Kasumi-1 (cell line): ENCODE measurements at places on chromosomes 6 and 20.

GRCh38 chr6:147397306-147397705 lies 111.2 kb upstream of the SAMD5 start:
- no peak for DNase-seq

DNA sequence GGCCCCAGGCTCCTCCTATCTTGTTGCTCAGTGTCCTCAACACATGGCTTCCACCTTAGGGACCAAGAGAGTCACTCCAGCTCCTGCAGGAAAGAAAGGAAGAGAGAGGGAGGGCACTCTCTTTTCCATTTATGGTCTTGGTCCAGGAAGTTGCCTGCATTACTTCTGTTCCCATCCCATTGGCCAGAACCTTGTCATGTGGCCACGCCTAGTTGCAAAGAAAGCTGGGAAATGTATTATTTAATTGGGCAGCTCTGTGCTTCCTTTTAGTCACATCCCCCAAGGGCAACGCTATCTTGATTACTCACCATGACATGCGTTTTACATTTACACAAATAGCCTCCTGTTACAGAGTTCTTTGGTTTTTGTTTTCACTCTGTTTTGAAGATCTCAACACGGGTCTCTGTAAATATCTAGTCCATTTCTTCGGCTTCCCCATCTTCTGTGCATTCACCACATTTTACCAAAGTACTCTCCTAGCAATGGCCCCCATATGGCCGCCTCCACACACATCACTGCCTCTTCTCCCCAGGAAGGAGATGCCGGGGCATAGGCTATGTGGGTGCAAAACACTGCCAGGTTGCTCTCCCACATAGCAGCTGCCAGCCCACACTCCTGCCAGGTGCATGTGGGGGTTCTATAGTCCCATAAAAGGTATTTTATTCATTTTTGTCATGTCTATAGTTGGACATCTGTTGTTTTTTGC lies 35.7 kb upstream of the ZMYND8 start:
- peak; percentile 23 for DNase-seq

- DNase-seq, result no peak
These were observed 37.4 kb upstream of the KCNB1 start for GRCh38 chr20:49519777-49520359.

DNA sequence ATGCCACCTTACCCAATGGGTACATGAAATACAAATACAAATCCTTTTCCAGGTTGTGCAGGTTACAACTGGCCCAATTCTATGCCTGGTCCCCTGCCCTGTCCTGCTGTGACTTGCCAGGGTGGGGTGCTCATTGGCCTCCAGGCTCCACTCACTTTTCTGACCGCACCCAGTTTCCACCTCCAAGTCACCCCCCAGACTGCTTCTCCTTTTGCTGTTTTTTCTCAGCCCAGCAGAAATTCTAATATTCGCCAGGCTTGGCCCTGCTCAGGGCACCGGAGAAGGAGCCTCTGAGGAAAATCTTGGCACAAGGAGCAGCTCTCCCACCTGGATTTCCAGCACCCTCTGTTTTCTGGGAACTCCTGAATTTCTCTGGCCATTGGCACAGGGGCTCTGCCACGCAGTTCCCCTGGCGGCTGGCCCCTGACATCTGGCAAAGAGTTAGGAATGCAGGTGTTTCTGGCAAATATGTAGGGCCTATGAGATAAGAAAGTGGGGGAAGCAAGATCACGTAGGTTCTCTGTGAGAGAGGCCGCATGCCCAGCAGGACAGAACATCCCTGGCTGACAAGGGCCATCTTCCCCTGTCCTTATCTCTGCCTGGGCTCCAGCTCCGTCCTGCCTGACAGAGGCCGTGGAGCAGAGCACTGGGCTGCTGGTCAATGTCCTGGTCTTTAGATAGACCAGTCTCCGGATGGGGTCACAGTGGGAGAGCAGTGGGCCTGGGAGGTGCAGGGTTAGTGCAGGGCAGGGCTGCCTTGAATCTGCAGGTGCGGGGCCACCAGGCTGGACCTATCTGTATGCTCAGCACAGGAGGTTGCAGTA lies 2.9 kb upstream of the RAET1E start:
- no peak for DNase-seq

DNA sequence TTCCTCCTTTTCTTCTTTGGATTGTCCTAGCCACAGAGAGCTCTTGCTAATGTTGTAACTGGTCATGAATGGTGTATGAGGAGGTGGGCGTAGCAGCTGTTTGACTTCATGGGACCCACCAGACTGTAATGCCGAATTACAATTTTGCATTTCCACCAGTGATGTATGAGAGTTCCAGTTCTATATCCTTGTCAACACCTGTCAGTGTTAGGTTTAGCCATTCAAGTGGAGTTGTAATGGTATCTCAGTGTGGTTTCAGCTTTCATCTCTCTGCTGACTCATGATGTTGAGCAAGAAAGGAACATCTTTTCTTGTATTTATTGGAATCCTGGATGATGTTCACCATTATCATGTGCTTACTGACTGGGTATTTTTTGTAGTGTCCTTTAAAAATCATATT lies 5.1 kb downstream of the IGF2R start:
- DNase-seq, result peak; percentile 20

DNA sequence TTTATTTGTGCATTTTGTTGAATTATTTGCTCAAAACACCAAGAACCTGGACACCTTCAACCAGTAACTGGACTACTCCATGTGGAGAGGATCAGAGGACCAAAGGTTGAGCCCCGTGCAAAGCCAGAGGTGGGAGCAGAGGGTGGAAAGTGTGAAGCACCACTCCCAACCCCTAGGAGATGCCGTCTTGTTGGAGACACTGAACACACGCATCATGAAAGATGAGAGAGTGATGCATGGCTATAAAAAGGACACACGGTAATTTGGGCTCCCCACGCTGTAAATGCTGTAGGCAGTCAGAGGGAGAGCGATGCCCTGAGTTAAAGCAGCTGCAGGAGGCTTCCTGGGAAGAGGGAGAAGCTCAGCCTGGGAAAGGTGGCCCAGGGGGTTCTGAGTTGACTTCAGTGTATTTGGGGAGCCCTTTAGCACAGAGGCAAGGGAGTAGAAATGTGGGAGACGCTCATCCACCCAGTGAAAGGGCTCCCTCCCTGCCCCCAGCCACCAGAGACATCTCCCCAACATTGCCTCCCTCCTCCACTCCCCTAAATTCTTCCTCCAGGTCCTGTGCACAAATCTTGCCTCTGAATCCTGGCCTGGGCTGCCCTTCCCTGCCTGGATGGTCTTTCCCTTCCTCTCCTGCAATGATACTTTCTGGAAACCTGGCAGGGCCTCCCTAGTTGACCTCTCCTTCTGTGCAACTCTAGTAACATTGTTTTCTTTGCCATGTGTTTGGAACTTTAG lies 55.8 kb upstream of the IYD start:
- DNase-seq, result no peak

GRCh38 chr6:7155871-7156579 lies 48.3 kb downstream of the RREB1 start:
- no peak for DNase-seq

- DNase-seq, result no peak
These were observed 73.7 kb downstream of the AFG1L start for GRCh38 chr6:108368431-108369030.

DNA sequence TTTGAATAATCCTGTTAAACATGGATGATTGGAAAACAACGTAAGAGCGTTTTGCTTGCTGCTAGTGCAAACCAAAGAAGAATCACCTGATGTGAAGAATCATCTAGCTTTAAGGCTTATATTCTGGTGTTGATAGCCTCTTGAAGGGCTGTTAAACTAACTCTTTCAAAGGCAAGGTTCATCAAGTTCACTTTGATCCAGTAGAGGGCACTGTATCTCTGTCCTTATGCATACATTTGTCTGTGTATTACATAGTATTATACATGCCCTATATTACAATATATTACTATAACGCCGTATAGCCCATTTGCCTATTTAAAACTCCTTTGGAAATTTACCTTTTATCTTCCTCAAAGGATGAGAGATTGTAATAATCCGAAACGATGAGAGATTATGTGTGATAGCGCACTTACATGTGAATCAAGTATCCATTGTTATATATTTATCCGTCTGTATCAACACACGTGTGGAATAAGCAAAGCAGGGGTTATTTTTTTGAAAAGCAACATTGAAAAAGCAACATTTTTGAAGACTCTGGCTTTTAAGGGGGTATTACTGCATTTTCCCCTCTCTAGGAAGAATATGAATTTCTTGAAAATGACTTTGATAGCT lies 50.8 kb upstream of the NRN1 start:
- DNase-seq, result peak; percentile 87

DNA sequence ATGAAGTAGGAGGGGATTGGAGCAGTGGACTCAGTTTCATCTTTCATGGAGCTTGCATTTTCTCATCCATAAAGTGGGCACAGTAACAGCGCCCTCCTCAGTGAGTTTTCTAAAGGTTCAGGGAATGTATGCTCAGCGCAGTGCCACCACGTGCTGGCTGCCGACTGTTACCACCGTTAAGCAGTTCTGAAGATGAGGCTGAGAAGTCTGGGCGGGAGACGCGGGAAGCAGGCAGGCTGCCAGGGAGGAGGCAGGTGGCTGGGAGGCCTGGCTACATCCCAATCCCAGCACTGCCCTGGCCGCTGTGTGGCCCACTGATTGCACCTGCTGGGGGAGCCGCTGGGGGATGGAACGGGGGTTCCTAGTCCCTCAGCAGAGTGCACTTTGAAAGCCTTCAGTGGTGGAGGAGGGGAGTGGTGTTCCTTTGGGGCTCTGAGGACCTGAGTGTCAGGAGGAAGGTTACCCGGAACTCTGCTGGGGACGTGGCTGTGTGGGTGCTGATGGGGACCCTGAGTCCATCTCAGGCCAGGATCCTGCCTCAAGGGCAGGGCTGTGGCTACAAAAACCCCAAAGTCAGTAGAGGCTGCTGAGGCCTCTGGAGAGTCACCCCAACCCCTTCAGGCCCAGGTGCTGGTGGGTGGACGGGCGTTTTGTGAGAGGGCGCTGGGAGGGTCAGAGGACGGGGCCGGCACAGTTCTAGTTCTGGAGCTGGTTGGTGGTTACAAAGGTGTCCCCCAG lies 28.0 kb upstream of the PHACTR3 start:
- DNase-seq, result no peak

- DNase-seq, result peak; percentile 68
These were observed 20.6 kb downstream of the PPP1R16B start for GRCh38 chr20:38825901-38826625.

- DNase-seq, result no peak
These were observed 113.3 kb upstream of the NUP153 start for GRCh38 chr6:17820055-17820454.

GRCh38 chr6:106390088-106390487 lies 29.6 kb downstream of the CRYBG1 start:
- DNase-seq, result no peak

DNA sequence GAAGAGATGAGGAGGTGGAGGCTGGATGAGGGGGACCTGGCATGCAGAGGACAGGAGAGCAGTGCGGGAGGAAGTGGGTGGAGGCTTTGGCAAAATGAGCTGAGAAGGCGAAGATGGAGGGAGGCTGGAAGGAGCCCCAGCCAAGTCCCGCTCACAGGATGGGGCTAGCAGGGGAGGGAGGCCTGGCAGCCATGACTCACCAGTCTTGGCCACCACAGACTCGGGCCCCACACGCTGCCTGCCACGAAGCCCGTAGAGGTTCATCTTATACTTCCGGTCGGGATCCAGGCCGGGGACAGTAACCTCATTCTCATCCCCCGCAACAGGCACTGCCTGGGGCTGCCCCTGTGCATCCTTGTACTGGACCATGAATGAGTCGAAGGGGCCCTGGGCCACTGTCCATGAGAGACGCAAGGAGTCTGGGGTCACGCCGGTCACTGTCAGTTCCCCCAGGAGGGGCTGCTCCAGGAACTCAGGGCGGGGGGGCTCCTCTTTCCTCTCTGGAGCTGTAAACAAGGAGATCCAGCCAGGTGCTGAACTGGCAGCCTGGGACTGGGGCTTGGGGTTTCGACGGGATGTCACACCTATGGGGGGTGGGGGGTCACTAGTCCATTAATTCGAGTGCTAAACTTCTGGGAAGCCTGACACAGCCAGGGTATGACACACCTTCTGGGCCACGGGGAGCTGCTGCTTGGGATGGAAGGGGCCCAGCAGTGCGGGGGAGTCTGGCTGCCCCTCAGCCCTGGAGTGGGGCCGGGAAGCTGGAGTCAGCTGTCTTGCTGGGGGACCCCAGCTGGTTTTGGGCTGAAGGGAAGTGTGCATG lies 27.8 kb downstream of the TNXB start:
- peak; percentile 37 for DNase-seq

GRCh38 chr20:14991023-14991422 lies 653.6 kb upstream of the FLRT3 start:
- DNase-seq, result no peak

GRCh38 chr6:43014434-43014909 lies 423 bp downstream of the KLHDC3 start:
- DNase-seq, result peak; percentile 29

- DNase-seq, result no peak
These were observed 239.2 kb downstream of the KCNQ5 start for GRCh38 chr6:72861059-72861458.

GRCh38 chr6:169172946-169173345 lies 80.7 kb downstream of the THBS2 start:
- DNase-seq, result peak; percentile 43

DNA sequence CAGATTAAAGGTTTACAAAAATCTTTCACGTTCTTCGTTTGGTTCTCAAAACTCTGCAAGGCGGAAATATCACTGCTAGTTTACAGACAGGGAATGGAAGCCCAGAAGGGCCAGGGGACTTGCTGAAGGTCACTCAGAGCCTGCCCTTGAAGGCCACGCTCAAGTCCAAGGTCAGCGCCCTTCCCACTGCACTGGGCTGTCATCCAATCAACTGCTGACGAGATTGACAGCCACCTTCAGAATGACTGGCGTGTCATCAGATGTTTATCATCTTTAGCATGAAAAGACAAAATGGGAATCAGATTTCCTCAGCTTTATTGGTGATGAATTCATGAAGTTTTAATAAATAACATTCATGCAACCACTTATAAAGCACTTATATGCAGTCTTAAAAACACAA lies 16.5 kb downstream of the RNASET2 start:
- DNase-seq, result no peak
